Activated CD4-positive, alpha-beta T cell treated with anti-CD3 and anti-CD28 coated beads, Interleukin-10, Interleukin-2, amounts not matched to agents 100 ng/mL and 50 ng/mL, durations not matched to agents 16 hours and 8 hours (primary cell): ENCODE measurements at places on chromosomes 1 and 21.
A peak's percentile ranks its signal among the peaks of the same experiment; 100 is the strongest.

- peak; percentile 51 for DNase-seq
Measured at GRCh38 chr1:43329995-43330751, 7.4 kb upstream of the MPL start.

- DNase-seq, result no peak
Measured at GRCh38 chr1:182888736-182889531, 49.8 kb downstream of the DHX9 start.

DNA sequence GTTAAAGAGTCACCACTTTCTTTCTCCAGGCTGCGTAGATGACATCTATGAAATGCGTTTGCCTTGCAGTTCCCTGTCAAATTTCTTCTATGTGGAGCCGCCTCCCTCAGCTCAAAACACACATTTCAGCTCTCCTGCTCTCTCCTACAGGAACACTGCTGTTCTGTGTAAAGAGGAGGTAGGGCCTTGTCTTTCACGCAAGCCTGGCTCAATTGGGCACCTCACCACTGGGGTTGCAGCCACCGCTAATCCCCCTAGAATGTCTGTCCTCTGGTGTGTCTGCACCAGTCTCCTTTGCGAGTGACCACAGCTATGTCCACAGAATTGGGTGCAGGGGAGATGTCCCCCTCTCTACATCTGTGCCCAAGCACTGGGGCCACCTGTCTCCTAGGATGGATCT, 31.8 kb upstream of the CFHR4 start:
- DNase-seq, result no peak

- DNase-seq, result no peak
Measured at GRCh38 chr1:221637641-221638041, 104.2 kb downstream of the DUSP10 start.

DNA sequence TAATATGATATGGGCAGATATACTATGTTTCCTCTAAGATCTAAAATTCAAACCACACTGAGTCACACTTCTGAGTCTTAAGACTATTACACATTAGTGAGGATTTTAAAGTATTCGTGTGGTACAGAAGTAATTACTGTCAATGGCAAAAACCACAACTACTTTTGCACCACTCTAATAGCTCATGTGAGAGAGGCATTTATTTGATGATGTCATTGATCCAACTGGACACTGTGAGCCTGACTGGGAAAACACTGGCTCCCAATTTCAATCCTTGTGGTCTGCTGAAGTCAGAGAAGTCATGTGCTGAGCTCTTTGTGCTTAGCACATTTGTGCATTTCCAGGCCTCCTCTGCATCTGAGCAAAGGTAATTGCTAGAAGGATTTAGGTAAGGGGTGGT, 377.8 kb downstream of the USH2A start:
- DNase-seq, result no peak

- DNase-seq, result no peak
Measured at GRCh38 chr1:117389284-117389683, 22.0 kb downstream of the MAN1A2 start.

GRCh38 chr1:168799927-168800605, 71.1 kb upstream of the DPT start:
- no peak for DNase-seq

DNA sequence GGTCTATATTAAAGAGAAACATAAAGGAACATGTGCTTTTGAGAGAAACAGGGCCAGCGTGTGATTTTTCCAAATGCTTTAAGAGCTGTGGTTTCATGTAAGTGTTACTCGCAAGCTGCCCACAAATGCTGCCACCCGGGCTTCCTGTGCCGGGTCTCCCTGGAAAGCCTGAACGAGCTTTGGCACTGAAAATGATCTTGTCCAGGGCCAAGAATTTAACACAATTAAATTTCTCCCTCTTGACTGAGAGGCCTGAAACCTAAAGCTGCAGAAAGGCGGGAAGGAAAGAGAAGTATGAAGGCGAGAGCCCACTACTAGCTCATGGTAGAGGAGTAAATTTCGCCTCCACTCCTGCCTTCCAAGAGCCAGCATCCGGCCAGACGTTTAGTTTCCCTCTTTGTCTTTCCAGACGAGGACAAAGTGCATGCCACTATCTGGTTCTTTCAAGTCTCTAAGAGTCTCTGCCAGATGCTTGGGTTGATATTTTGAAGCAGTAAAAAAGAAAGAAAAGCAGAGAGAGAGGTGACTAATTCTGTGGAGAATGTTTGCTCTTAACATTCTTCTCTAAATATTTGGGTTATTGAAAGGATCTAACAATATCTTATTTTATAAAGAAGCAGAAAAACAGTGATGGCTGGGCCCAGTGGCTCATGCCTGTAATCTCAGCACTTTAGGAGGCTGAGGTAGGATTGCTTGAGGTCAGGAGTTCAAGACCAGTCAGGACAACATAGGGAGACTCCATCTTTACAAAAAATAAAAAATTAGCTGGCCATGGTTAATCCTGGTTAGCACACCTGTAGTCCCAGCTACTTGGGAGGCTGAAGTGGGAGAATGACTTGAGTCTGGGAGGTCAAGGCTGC, 100.0 kb upstream of the HNRNPU start:
- peak; percentile 48 for DNase-seq

DNA sequence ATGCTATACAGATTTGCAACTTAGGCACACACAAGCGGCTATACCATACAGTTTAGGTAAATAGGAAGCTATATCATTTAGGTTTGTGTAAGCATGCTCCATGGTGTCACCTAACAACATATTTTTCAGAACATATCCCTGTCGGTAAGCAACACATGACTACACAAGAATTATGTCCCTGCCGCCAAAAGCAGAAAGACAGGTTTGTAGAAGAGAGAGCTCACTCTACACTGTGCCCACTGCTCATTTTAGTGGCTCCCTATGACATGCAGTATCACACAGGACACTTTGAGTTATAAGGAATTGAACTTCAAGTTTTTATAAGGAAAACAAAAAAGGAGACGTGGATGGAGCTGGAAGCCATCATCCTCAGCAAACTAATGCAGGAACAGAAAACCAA, 132.5 kb upstream of the KAZN start:
- no peak for DNase-seq

- DNase-seq, result no peak
Measured at GRCh38 chr1:18481190-18481920, 625 bp downstream of the KLHDC7A start.

- no peak for DNase-seq
Measured at GRCh38 chr1:97164276-97164639, 442.7 kb downstream of the PTBP2 start.

GRCh38 chr1:175840787-175841186, 97.4 kb upstream of the TNR start:
- DNase-seq, result no peak

DNA sequence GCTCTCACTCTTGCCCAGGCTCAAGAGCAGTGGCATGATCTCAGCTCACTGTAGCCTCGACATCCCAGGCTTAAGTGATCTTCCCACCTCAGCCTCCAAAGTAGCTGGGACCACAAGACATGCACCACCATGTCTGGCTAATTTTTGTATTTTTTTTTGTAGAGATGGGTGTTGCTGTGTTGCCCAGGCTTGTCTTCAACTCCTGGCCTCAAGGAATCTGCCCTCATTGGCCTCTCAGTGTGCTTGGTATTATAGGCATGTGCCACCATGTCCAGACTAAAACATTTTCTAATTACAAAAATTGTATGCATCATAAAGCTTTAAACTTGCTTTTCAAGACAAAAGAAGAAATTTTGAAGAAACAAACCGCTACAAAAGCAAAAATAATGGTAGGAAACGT, 20.1 kb downstream of the CBR1 start:
- no peak for DNase-seq

DNA sequence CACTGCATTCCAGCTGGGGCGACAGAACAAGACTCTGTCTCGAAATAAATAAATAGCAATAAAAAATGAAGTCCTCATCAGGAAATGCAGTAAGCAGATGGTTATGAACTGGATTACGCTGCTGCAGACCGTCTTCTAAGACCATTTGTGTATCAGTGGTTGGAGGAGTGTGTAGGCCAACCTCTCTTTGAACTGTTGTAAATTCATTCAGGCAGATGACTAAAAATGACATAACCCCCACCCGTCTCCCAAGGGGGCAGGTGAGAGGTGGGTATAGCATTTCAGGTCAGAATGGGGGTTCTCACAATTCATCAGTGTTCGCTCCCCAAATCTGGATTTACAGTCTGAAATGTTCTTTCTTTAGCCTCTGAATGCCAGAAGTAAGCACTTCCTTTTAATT, 177.3 kb downstream of the KIF26B start:
- DNase-seq, result no peak

- no peak for DNase-seq
Measured at GRCh38 chr1:198492872-198493271, 47.6 kb downstream of the ATP6V1G3 start.

DNA sequence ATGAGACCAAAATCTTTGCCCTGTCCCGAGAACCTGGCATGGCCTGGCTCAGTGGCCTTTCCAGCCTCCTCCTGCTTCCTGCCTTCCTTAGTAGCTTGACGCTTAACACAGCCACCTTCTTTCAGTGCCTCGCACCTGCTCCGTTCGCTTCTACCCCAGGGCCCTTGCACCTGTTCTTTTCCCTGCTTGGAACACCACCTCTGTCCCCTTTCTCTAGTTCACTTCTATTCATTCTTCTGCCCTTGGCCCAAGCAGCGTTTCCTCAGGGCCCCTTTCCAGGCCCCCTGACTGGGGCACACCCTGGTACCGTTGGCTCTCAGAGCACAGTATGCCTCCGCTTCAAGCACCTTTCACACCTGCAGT, 9.0 kb upstream of the HTR6 start:
- no peak for DNase-seq

- DNase-seq, result no peak
Measured at GRCh38 chr1:83083589-83084224, 915.2 kb downstream of the TTLL7 start.

DNA sequence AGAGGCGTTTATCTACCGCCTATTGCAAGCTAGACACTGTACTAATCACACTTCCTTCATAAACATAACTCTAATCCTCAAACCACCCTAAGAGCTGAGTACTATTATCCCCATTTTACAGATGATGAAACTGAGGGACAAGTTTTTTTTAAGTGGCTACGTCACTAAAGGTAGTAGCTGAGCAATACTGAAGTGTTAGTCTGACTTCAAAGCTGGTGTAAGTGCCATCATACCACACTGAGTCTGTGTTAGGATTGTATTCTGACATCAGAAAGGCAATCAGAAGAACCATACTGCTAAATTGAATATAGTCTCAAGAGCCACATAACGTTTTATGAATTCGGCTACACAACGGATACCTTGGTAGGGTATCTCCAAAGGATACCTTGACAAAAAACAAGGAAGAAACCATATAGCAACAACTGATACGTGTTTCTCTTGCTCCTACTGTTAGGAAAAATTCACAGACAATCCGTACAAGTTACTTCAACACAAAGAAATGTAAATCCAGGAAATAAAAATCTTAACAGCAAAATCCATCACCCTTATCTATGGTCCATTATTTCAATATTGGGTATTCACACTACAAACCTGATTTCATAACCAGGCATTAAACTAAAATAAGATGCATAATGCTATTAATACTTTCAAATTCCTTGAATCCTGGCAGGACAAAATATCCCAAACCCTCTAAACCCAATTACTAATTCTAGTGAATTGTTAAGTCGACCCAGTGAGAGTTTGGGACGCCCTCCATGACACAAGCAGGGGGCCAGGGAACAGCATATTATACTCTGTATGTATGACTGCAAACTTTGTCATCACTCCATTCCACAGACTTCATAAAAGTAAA, 1.6 kb downstream of the TP53BP2 start:
- DNase-seq, result peak; percentile 70

- DNase-seq, result no peak
Measured at GRCh38 chr1:59409549-59409948, 112.7 kb downstream of the FGGY start.

GRCh38 chr1:208117409-208117808, 126.8 kb downstream of the PLXNA2 start:
- no peak for DNase-seq

- no peak for DNase-seq
Measured at GRCh38 chr1:113530021-113530420, 139.7 kb downstream of the MAGI3 start.

- DNase-seq, result no peak
Measured at GRCh38 chr1:61797045-61797755, 54.9 kb downstream of the PATJ start.

DNA sequence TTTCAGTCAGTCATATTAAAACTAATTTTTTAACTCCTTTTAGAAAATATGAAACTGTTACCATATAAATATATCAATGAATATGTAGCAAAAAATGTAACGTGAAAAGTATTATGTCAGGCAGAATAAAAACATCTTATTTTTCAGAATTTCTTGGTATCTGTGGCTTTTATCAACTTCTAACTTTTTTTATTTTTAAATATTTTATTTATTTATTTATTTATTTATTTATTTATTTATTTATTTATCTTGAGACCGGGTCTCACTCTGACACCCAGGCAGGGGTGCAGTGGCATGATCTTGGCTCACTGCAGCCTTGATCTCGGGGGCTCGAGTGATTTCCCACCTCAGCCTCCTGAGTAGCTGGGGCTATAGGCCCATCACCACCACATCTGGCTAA, 87.6 kb downstream of the C21orf91 start:
- no peak for DNase-seq

DNA sequence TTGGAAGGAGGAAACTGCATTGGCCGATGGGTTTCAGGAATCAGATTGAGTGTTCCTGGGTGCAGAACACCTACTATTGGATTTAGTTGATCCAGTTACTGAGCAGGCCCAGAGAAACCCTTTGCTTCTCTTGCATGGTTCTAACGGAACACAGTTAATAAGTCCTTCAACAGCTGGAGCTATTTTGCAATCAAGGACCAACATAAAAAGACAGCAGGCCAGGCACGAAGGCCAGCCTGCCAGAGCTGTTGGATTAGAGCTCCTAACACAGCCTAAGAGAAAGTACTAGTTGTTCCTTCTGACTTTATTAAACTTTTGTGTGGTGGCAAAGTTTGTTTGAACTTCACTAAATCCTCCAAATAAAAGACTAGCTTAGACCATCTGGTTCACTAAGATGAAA, 148.0 kb upstream of the LMO4 start:
- DNase-seq, result no peak

DNA sequence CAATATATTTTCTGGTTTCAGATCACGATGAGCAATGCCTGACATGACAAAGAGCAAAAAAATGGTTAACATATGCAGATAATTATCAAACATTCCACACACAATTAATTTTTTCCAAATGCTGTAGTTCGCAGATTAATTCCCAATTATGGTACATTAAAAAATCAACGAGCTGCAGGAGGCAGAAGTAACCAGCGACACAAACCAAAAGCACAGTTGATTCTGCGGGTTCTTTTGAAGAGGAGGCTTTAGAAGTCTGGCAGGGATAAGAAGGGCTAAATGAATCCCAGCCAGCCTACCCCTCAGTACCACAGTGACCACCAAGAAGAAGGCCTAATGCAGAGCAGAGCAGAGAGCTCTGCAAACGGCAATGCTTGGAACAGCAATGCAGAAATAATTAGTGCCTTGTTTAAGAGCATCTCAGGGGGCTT, 17.0 kb upstream of the KNCN start:
- DNase-seq, result no peak

- DNase-seq, result no peak
Measured at GRCh38 chr1:74343216-74343615, 108.0 kb downstream of the TNNI3K start.

GRCh38 chr1:172650474-172651193, 8.3 kb upstream of the FASLG start:
- no peak for DNase-seq
